ENCODE measurements at places on chromosomes 3 and 15.
A peak's percentile ranks its signal among the peaks of the same experiment; 100 is the strongest.

DNA sequence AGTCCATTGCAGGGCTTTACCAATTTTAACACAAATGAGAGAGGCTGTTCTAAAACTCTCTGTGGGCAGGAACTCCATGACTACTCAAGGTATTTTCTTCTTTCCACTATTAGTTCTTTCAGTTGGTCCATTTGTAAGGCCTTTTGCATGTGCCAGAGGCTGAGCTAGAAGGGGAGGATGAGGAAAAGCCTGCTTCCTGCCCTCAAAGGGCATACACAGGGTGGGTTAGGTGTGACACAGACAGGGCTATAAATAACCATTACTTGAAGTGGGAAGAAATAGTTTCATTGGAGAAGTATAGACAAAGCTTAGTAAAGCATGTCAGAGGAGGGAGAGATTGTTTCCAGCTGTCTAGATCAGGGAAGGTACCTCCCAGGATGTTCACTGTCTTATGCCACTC is 52.1 kb upstream of the PRTG start:
- no peak for DNase-seq

- no peak for DNase-seq
Observed at GRCh38 chr3:56673781-56674457, 9.1 kb downstream of the TASOR start.

DNA sequence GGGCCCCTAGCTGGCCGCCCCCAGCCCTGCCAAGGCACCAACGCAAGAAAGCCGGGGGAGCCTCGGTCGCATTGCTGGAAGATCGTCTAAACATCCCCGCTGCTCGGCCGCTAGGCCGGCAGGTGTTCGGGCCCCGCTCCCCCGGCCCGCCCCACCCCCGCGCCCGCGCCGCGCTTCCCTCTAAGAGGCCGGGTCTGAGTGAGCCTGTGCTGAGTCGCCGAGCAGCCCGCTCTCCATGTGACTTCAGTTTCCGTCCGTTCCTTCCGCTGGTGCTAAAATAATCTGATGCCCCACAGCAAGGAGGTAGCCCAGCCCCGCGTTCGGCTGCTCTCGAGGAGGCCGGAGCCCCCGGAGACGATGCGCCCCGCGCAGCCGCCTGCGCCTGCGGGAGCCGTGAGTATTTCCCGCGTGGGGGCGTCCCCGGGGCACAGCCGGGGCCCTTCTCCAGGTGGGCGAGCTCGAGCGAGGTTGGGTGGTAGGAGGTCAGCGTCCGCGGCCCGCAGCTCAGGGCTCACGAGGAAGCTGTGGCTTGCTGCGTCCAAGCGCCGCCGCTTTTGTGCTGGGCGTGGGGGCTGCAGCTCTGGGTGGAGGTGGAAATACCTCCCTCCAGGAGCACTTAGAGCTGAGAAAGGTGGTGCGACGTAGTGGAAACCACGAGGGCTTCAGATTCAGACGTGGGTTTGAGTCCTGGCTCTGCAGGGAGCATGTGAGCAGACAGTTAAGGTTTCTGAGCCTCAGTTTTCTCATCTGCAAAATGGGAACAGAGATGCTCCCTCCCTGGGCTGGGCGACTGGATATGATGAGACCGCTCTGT is at the start of gene NRROS:
Gene NRROS, plus strand, starts transcription at position 212 of the 814 bp plus-strand sequence. CDS start 14,846 bp downstream, outside the sequence.
- peak; percentile 56 for DNase-seq

DNA sequence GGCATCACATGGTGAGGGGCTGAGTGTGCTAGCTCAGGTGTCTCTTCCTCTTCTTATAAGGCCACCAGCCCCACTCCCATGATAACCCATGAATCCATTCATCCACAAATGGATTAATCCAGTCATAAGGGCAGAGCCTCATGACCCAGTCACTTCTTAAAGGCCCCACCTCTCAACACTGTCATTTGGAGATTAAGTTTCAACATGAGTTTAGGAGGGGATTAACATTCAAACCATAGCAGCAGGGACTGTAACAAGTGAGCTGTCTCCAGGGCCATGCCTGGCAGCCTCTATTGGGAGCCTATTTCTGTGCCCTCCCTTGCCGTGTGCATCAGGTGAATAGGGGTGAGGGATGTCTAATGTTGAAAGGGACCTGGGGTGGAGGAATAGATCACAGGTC is 77.5 kb downstream of the CHRD start:
- DNase-seq = no peak

DNA sequence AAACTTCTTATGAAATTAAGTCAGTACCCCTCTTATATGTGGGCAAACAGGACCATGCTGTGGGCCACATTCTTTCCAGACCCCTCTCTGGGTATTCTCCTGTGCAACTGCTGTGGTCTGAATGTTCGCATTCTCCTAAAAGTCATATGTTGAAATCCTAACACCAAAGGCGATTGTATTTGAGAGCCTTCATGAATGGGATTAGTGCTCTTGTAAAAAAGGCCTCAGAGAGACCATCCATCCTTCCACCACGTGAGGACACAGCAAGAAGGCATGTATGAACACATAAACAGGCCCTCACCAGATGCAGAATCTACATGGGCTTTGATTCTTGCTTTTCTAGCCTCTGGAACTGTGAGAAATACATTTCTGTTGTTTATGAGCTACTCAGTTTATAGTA is 68.0 kb upstream of the NAALADL2 start:
- no peak for DNase-seq

- DNase-seq = no peak
Observed at GRCh38 chr3:69409011-69409410, 23.1 kb upstream of the FRMD4B start.

- DNase-seq = no peak
Observed at GRCh38 chr3:174685796-174686195, 173.3 kb upstream of the NAALADL2 start.

GRCh38 chr3:53169832-53170324 is 8.9 kb downstream of the PRKCD start:
- DNase-seq = no peak

DNA sequence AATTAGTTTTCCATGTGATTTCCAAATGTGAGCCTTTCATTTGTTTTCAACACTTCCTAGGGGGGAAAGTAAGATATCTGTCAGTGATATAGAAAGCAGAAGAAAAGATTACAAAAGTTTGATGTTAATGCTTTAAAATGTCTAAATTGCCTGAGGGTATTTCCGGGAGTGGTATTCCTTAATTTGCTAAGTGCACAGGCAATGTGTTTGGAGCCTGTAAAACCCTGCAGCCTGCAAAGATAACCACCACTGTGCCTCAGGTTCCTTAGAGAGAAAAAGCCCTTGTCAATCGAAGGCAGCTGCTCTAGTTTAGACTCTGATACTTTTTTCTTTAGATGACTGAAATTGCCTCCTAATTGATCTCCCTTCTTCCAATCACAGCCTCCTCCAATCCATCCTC is 154.9 kb downstream of the SSR3 start:
- DNase-seq = peak; percentile 43

DNA sequence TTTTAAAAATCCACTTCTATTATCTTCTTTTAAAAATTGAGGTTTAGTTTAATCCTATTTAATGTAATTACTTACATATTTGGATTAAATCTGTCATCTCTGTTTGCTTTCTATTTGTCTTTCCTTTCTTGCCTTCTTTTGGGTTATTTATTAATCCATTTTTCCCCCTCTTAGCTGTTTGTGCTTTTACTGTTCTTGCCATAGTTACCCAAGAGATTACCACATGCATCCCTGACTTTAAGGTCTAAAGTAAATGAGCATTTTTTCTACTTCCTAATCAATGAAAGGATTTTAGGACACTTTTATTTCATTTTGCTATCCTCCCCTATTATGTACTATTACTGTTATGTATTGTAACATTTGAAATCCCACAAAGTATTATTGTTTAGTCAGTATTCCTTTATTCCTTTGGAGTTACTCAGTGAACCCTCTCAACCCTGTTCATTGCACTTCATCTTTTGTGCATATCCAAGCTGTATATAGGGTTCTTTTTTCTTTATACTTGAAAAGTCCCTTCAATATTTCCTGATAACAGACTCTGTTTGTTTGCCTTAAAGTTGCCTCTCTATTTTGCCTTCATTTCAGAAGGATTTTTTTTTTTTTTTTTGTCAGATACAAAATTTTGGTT is 62.7 kb downstream of the MEF2A start:
- DNase-seq = no peak

GRCh38 chr3:13461169-13462124 is 18.7 kb upstream of the HDAC11 start:
- DNase-seq = peak; percentile 70

Measured in BE2C (cell line).